ENCODE measurements at places on chromosomes 6 and 20.

DNA sequence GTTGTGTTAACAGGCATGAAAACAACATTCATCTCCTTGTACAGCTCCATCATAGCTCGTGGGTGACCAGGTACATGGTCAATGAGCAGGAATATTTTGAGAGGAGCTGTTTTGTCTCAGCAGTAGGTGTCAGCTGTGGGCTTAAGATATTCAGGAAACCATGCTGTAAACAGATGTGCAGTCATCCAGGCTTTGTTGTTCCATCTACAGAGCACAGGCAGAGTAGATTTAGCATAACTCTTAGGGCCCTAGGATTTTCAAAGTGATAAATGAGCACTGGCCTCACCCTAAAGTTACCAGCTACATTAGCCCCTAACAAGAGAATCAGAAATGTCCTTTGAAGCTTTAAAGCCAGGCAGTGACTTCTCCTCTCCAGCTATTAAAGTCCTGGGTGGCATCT lies 154.2 kb downstream of the BTBD9 start:
- no peak for DNase-seq

GRCh38 chr6:133724726-133725125 lies 164.2 kb upstream of the TCF21 start:
- DNase-seq, result no peak

DNA sequence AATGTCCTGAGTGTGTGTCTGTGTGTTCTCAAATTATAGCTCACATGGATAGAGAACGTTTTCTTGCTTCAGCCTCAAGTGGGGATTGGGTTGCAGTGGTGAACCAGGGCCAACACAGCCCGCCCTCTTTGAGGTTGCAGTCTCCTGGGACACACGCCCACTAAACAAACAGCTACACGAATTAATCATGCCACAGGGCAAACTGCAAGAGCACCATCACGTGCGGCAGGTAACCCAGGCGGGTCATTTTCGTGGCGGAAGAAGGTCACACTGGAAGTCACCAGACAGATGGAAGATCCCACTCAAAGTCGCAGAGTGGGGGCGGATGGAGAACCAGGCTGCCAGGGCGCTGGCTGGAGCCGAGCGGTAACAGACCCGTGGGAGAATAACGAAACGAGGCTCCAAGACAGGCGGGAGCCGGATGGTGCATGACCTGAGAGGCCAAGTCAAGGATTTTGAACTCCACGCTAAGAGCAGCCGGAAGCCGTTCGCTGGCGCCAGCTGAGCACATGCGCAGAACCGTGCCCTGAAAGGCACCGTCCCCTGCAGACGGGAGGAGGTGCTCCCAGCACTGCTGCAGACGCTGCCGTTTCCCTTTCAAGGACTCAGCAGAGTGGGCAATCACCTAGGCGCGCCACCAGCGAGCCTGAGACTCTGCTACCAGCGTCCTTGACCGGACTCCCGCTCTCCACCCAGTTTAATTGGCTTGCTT lies 10.7 kb downstream of the DLL1 start:
- no peak for DNase-seq

DNA sequence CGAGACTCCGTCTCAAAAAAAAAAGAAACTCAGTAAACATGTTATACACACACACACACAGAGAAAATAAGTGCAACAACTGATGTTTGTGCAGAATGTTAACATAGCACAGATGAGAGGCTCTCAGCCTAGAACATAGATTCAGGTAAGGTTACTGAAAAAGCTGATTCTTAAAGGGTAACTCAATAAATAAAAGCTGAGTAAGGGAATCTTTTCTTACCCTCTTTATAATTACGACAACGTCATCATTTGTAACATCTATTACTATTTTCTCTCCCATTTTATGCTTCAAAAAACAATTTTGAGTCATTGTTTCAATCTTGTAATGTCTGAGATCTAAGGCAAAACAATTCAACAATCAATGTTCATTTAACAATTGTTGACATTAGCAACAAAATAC lies 644.8 kb downstream of the RFPL4B start:
- DNase-seq, result no peak

GRCh38 chr6:53543359-53544216 lies 1.3 kb downstream of the GCLC start:
- no peak for DNase-seq

GRCh38 chr6:41372832-41373626 lies 37.6 kb downstream of the NCR2 start:
- DNase-seq, result no peak

DNA sequence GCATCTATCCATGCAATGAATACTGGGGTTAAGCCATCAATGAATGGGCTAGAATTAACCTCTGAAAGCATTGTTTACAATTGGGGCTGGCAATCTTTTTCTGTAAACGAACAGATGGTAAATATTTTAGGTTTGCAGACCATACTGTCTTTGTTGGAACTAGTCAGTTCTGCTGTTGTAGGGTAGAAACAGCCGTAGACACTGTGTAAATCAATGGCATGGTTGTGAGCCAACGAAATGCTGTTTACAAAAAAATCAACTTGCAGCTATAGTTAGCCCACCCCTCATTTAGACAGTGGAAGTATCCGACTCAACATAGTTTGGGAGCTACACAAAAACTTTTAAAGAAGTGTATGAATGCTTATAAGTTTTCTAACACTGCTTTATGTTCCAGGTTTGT lies 91.5 kb downstream of the BCKDHB start:
- no peak for DNase-seq

GRCh38 chr20:50580016-50580747 lies 70.0 kb downstream of the PTPN1 start:
- no peak for DNase-seq

GRCh38 chr6:125197795-125198269 lies 44.3 kb downstream of the TPD52L1 start:
- no peak for DNase-seq

- no peak for DNase-seq
These were observed 134.1 kb upstream of the CEP162 start for GRCh38 chr6:84361372-84362192.

- no peak for DNase-seq
These were observed 3.3 kb upstream of the IL22RA2 start for GRCh38 chr6:137176729-137177128.

DNA sequence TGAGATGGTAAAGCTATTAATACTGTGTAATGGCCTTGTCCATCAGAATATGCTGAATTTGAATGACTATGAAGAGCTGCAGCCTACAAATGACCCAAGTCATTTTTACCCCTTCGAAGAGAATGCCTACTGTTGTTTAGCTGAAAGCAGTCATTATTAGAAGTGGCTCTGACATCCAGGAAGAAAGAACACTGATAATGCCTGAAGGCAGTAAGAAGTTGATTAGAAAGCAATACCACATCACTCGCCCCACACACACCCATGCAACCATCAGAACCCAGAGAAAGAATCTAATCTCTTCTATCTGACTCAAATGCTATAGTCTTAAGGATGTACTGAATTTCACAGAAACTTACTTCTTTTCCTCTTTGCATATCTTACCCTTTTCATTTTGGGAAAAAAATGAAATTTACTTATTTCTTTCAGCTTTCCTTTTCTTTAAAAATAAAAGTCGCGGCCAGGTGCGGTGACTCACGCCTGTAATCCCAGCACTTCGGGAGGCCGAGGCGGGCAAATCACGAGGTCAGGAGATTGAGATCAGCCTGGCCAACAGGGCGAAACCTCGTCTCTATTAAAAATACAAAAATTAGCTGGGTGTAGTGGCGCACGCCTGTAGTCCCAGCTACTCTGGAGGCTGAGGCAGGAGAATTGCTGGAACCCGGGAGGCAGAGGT lies 61.0 kb downstream of the ARHGAP18 start:
- DNase-seq, result no peak

DNA sequence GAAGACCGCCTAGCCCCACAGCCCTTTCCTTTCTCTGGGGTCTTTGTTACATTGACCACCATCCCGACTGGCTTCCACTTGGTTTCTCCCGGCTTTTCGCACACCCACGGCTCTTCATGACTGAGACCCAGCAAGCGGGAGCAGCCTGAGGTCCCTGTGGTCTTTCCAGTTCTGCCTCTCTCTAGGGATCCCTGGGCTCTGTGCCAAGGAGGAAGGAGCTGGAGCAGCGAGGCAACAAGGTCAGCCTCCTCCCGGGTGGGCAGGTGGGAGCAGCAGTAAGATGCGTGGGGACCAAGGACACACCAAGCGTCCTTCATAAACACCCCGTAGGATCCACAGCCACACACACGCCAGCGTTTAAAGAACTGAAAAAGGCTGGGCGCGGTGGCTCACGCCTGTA lies 29.6 kb upstream of the MRGBP start:
- DNase-seq, result no peak

GRCh38 chr20:53852691-53853090 lies 217.7 kb downstream of the BCAS1 start:
- no peak for DNase-seq

- no peak for DNase-seq
These were observed 27.4 kb downstream of the HEBP2 start for GRCh38 chr6:138431256-138432062.

- DNase-seq, result no peak
These were observed 2.5 kb downstream of the ZSWIM3 start for GRCh38 chr20:45859916-45860315.

- no peak for DNase-seq
These were observed 156.5 kb downstream of the SH3BGRL2 start for GRCh38 chr6:79787626-79788025.

DNA sequence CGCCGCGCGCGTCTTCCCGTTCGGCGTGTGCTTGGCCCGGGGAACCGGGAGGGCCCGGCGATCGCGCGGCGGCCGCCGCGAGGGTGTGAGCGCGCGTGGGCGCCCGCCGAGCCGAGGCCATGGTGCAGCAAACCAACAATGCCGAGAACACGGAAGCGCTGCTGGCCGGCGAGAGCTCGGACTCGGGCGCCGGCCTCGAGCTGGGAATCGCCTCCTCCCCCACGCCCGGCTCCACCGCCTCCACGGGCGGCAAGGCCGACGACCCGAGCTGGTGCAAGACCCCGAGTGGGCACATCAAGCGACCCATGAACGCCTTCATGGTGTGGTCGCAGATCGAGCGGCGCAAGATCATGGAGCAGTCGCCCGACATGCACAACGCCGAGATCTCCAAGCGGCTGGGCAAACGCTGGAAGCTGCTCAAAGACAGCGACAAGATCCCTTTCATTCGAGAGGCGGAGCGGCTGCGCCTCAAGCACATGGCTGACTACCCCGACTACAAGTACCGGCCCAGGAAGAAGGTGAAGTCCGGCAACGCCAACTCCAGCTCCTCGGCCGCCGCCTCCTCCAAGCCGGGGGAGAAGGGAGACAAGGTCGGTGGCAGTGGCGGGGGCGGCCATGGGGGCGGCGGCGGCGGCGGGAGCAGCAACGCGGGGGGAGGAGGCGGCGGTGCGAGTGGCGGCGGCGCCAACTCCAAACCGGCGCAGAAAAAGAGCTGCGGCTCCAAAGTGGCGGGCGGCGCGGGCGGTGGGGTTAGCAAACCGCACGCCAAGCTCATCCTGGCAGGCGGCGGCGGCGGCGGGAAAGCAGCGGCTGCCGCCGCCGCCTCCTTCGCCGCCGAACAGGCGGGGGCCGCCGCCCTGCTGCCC lies 1.1 kb downstream of the SOX4 start:
- DNase-seq, result no peak

DNA sequence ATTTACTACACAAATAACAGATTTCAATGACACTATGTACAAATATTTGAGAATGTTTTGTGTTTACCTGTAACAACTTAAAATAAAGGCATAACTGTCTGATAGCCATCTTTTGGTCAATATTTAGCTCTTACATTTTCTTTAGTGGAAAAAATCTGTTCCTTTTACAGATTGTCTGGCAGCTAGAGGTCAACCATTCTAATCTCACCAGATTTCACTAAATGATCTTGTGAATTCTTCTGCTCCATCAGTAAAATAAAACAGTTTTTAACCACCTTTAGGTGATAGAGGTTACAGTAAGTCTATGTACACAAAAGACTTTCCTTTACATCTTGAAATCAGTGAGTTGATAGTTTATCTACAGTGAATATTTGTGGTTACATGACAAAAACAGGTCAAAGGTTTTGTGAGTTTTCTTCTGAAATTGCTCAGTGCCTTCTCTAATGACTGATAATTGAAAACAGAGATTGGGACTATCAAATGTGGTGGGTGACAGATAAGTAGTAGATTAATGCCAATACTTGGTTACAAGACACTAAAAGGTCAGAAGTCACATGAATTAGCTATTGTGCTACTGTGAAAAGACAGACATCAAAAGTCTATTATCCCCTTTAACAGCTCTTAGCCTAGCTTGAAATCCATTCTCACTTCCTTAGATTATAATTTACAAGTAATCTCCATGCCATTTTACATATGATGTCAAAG lies 47.4 kb downstream of the BMP5 start:
- no peak for DNase-seq

DNA sequence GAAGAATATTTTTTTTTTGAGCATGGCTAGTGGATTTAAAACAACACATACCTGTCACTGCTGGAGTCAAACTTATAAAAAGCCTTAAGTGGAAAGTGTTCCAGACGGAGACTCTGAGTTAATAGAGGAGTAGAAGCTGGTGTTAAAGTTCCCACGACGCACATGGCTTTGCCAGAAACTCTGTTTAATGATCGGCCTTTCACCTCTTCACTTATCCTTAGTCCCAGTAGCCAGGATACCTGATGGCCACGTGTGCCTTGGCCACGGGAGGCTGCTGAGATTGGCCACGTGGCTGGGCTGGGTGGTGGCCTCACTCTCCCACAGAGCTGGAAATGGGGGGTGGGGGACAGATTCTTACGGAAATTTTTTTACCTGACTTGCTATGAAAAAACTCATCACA lies 333.1 kb downstream of the ZFAND3 start:
- no peak for DNase-seq

- DNase-seq, result no peak
These were observed 12.3 kb downstream of the C20orf173 start for GRCh38 chr20:35517125-35517524.

DNA sequence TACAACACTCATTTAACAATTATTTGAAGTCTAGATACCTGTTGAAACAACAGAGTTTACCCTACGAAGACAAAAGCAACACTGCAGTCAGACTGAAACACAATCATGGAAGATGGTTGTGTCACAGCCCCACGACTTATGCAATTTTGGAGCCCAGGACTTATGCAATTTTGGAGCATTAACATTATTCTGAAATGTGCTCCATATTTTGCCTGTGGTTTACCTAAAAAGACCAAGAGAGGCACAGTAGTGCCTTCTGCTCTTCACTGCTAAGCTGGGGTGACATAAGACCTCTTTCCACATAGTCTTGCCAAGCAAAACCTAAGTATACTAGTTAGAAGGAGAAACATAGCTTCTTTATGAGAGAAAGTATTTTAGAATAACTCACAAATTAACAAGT lies 216.5 kb downstream of the PTPRK start:
- DNase-seq, result no peak

GRCh38 chr6:98067375-98067774 lies 767.0 kb upstream of the POU3F2 start:
- DNase-seq, result no peak

GRCh38 chr6:41763470-41763869 lies 16.2 kb downstream of the FRS3 start:
- DNase-seq, result no peak

DNA sequence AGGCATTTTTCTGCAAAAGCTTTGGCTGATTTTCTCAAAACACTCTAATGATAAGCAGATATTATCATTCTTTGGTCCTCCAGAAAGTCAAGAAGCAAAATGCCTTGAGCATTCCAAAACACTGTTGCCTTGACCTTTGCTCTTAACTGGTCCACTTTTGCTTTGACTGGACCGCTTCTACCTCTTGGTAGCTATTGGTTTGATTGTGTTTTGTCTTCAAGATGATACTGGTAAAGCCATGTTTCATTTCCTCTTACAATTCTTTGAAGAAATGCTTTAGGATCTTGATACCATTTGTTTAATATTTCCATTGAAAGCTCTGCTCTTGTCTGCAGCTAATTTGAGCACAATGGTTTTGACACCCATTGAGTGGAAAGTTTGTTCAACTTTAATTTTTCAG lies 35.6 kb upstream of the SDHAF4 start:
- no peak for DNase-seq
